ENCODE measurements at places on chromosomes 16 and 17. TPM values are rescaled to one million over a fixed set of nuclear protein-coding genes. Genes with fewer than 3 reads are reported as not detected.

DNA sequence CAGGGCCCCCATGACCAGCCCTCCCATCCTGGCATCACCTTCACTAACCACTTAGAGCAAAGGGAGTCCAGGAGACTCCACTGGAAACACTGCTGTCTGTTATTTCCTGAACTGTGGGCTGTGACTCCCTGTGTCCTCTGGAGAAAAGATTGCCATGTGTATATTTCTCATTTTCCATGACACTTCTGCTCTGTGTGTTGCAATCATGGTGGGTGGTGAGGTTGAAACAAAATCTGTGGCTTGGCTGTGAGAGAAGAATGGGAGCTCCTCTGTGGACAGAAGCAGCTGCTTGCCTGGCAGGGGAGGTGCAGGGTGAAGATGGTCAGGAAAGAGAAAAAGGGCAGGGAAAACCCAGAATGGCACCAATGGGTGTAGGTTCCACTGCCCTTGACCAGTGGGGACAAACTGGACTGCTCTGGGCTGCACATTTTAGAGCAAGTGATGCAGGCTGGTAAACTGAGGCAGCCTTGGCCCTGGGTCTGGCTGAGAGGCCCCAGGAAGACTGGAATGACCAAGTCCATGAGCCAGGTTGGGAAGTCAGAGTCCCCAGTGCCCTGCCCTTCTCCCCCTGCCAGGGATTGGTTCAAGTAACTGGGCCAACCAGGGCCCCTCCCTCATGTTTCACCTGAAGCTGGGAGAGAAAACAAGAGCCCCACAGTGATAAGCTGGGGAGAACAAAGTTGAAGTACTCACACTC is 314.3 kb downstream of the C16orf95 start:
- no peak for DNase-seq

DNA sequence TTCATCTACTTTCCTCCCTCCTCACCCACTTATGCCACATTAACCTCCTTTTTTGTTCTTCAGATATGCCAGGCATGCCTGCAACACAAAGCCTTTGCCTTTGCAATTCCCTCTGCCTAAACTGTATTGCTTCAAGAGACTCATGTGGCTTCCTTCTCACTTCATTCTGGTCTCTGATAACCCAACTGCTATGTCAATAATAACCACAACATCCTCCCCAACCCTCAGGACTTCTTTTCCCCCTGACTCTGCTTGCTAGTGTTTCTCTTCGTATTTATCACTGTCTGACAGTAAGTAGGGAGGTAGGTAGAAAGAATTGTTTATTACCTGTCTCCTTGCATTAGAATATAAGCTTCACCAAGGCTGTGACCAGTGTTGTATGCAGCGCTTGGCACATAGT is 22.4 kb downstream of the RBL2 start:
- peak; percentile 86 for DNase-seq

- DNase-seq = no peak
Observed at GRCh38 chr17:29124925-29125273, 55.3 kb downstream of the MYO18A start.

- no peak for DNase-seq
Observed at GRCh38 chr17:69179227-69179952, 37.7 kb upstream of the ABCA6 start.

DNA sequence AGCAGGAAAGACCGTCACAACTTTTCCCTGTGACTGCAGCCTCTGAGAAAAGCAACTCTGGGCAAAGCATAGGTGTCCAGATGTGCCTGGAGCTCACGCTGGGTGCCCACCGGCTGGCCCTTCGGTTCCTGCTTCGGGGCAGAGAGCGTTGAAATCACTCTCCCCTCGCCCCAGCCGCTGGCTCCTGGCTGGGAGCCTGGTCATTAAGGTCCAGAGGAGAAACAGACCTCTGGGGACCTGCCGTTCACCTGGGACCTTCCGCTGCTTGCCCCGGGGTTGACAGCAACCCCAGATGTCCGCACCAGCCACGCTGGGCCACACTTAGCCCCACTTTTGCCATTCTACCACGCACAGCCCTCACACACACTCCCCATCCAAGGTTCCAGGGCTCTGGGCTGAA is 13.1 kb downstream of the MRM3 start:
- DNase-seq = no peak

DNA sequence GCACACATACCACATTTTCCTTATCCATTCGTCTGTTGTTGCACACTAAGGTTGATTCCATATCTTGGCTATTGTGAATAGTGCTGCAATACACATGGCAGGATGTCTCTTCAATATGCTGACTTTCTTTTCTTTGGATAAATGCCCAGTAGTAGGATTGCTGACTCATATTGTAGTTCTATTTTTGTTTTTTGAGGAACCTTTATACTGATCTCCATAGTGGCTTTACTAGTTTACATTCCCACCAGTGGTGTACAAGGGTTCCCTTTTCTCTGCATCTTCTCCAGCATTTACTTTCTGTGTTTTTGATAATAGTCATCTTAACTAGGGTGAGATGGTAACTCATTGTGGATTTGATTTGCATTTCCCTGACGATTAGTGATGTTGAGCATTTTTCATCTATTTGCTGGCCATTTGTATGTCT is 118.1 kb downstream of the STXBP4 start:
- no peak for DNase-seq

DNA sequence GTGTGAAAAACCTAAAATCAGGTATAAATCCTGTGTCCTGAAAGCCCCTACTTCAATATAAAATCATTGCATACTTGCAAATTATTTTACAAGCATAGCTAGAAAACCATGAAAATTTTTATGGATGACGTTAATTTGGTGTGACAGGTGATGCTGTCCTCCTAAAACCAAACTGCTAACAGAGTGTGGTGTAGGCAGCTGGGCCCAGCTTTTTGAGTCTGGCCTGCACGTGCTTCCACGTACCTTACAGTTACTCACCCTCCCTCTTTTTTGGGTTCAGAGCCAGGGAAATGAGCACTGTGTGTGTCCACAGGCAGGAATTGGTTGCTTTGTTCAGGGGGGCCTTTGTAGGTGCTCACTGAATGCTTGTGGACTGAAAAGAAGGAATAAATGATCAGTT is 36.4 kb downstream of the CLEC16A start:
- no peak for DNase-seq

GRCh38 chr17:79800325-79801155 is 3.7 kb upstream of the CBX8 start:
- DNase-seq = peak; percentile 83

GRCh38 chr16:79188739-79189122 is 411.8 kb downstream of the MAF start:
- no peak for DNase-seq

The EMP2 gene
- not detected for total RNA-seq

The ANKS4B gene
- not detected for total RNA-seq

The GLG1 gene
- 64.7 TPM for total RNA-seq

The MYH3 gene
- total RNA-seq = 8.1 TPM

The GRIN2A gene
- not detected for total RNA-seq

Data from activated CD4-positive, alpha-beta T cell treated with anti-CD3 and anti-CD28 coated beads, Interleukin-2, amount 10 ng/mL, durations not matched to agents 24 days and 14 days (primary cell).